ENCODE measurements at places on chromosomes 2 and 18.
A peak's percentile ranks its signal among the peaks of the same experiment; 100 is the strongest.

DNA sequence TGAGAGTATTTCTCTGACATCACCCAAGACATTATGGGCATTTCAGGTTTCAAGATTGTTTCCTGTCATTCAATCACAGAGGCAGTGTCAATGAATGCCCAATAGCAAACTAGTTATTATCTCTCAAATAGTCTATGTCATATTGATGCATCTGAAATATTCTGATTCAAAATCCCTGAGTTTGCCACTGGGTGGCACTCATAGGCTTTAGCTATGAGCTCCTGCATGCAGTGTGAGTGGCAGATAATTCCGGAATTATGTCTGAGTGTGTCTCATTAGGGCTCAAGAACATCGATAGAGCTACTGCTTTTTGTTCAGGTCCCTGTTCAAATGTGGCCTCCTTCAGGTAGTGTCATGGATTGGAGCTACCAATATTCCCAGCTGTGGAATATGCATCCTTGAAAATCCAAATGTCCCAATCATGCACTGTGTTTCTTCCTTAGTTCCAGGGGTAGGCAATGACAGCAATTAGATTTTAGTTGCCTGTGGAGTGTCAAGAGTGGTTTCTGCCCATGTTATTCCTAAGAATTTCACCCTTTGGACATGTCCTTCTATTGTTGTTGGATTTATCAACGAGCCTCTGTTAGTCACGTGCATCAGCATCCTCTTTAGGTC is 7.8 kb upstream of the OR6B3 start:
- peak; percentile 19 for DNase-seq

- DNase-seq, result no peak
Measured at GRCh38 chr2:226983895-226984749, 148.3 kb downstream of the RHBDD1 start.

DNA sequence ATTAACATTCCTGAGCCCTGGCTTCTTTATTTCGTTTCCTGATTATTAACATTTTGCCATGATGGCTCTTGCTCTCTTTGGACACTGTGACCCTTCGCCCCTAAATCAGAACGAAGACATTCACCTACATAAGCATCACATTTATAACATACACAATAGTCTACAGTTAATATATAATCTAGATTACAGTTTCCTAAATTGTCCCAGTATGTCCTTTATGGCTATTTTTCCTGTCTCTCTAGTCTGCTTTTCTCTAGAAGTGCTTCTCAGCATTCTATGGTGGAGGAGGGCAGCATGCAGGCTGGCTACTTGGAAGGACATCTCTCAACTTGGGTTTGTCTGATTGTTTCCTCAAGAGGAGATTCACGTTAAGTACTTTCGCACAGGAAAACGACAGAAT is 49.9 kb downstream of the FAM210A start:
- DNase-seq, result no peak

DNA sequence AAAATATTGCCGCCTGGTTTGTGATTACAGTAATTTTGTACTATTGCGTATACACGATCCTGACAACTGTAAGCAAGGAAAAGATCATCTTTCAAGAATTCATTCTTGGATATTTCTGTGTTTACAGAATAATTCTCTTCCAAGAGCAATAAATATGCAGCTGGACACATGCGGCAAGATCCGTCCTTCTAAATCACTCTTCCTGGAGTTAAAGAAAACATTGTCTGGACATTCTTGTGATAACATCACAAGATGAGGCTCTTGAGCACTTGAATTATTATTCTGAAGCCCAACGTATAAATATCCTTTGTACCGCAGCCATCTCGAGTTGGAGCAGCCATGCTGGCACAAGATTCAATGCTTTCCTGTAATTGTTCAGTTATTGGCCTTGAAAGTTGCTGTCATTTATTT is 9.9 kb downstream of the FHL2 start:
- no peak for DNase-seq

DNA sequence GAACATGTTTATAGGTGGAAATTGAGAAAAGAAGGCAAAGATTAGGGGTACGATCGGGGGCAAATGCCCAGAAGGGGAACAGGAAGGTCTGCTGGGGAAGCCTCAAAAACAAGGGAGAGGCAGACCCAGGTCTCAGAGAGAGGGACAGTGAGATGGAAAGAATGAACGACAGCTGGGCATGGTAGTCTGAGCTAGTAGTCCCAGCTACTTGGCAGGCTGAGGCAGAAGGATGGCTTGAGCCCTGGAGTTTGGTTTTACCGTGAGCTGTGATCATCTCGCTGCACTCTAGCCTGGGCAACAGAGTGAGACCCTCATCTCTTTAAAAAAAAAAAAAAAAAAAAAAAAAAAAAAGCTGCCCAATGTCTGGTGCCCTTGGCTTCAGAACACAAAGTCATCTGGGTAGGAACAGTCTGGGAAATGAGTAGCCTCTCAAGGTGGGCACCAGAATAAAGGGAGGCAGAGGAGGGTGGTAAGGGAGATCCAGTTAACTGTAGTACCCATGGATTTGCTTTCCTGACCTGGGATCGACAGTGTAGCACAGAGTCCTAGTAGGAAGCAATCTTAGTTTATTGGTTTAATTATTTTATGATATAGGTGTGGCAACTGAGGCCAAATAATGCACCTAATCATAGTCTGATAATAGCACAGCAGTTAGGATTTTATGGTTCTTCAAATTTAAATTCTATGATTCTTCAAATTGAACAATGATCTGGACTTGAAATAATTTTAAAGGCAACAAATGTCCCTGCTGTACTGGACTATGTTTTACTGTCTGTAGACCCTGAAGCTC is 3.5 kb downstream of the RRM2 start:
- DNase-seq, result no peak

- no peak for DNase-seq
Measured at GRCh38 chr18:24923138-24923537, 428.8 kb downstream of the ZNF521 start.

DNA sequence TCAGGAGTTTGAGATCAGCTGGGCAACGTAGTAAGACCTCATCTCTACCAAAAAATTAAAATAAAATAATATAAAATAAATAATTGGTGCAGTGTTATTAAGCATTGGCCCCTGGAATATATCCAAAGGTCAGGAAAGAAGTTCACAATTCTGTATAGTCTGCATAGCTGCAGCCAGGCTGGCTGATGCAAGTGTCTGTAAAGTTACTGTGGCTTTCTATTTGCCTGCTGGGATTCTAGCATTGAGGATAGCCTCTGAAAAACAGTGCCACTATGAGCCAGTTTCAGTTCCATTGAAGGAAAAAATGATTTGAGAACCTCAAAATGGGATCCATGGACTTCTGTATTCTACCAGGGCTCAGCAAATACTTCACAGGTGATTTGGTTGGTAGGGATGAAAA is 208.6 kb downstream of the PARD3B start:
- DNase-seq, result no peak

DNA sequence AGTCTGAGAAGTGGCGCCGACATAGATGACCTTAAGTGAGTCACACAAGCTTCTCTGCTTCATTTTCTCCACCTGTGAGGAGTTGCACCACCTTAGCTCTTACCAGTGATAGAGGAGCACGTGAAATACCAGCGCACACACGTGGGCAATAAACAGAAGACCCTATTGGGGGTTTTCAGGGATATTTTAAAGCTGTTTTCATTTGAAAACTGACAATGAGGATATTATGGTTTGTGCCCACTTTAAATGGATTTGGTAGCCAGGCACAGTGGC is 47.3 kb upstream of the FZD7 start:
- no peak for DNase-seq

GRCh38 chr18:1488957-1489356 is 584.3 kb downstream of the ADCYAP1 start:
- no peak for DNase-seq

DNA sequence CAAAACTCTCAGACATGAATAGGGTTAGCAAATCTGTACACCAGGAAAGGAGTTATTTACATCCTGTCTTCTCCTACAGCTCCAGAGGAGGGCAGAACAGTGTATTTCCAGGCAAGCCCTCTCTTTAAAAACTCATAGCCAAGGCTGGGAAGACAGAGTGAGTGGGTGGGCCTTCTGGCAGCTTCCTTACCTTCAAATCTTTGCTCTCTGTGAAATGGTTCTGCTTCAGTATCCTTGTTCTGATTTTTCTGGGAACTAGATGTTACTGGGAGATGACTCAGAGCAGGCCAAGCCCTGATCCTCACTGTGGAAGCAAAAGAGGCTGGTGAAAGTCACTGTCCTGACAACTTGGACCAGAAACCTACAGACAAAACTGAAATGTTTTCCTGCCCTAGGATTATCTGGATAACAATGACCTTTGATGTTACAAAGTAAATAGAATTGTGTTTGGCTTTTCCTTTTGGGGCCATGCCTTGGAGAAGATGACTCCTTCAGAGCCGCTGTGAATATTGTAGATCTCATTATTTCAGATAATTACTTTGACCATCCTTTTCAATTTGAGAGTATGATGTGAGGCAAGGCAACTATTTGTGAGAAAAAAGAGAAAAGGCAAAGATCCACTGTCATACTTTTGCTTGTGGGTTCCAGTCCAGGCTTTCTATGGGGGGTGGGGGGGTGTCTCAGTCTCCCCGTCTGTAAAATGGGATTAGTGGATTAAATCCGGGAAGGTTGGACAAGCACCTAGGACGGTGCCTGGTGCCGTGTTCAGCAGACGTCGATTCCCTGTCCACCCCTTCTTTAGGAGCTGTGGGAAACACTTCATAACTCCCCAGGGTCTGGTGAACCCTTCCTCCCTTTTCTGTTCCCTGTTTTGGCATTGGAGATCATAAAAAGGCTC is 644 bp upstream of the QPCT start:
- DNase-seq, result no peak

GRCh38 chr18:63562284-63562683 is 20.1 kb downstream of the SERPINB12 start:
- DNase-seq, result no peak

- DNase-seq, result no peak
Measured at GRCh38 chr2:109154226-109154625, 25.2 kb downstream of the SH3RF3 start.

Measured in activated T-cell treated with anti-CD3 and anti-CD28 coated beads for 48 hours (primary cell).